ENCODE measurements at places on chromosomes 16 and 17.

GRCh38 chr16:12317121-12317810 is 340.7 kb downstream of the SNX29 start:
- DNase-seq = no peak

DNA sequence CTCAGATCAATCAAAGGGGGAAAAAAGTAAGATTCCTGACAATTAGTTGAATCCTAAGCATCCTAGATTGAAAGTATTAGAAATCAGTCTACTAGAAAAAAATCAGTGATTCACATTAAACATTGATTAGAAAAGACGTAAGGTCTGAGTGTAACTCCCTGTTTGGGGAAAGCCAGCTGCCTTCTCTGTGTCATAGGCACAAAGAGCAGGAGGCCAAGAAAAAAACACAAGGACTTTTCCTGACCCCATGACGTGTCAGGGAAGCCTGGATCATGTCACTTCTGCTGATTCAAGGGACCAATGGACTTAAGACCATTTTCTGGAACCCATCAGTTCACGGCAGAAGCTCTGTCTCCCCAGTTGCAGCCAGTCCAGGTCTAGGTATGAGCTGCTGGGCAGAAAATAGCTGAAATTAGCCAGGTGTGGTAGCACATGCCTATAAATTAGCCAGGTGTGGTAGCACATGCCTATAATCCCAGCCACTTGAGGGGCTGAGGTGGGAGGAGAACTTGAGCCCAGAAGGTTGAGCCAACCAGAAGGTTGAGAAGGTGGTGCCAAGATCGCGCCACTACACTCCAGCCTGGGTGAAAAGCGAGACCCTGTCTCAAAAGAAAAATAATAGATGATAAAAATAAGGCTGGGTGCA is 35.9 kb downstream of the RANBP10 start:
- no peak for DNase-seq

DNA sequence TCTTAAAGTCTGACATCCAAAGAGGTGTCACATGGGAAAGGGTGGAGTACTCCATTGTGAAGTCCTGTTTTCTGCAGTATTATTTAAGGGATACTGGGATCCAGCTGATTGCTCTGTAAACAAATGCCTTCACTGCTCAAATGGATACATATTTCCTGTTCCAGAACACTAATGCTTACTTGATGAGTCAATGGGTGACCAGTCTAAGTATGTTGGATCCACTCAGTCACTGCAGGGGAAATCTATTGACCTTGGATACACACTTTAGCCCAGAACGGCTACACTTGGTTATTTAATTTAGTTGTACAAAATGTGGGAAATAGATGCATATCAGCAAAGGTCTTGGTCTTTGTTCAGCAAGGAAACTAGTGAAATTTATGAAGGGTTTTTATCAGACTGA is 261.4 kb downstream of the MAP2K4 start:
- DNase-seq = peak; percentile 63

GRCh38 chr17:31398381-31399311 is 7.2 kb downstream of the RAB11FIP4 start:
- DNase-seq = no peak

DNA sequence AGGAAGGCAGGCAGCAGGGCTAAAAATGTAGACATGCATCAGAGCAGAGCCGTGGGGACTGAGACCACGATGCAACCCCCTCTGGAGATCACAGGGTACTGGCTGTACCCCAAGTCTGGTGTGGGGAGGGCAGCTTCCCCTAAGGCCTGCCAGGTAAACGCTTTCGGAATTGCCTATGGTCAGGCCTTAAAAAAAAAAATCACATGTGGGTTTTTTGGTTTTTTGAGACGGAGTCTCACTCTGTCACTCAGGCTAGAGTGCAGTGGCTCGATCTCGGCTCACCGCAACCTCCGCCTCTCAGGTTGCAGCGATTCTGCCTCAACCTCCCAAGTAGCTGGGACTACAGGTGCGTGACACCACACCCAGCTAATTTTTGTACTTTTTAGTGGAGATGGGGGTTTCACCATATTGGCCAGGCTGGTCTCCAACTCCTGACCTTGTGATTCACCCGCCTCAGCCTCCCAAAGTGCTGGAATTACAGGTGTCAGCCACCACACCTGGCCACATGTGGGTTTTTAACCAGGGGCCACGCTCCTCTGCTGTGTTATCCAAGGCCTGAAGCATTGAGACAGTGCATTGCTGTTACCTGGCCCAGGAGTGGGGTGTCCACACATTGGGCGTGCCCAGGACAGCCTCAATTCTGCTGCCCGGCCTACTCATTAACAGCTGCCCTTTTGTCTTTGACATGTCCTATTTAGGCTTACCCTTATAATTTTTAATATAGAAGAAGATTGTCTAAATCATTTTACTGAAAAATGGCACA is 50.4 kb downstream of the LITAF start:
- no peak for DNase-seq

DNA sequence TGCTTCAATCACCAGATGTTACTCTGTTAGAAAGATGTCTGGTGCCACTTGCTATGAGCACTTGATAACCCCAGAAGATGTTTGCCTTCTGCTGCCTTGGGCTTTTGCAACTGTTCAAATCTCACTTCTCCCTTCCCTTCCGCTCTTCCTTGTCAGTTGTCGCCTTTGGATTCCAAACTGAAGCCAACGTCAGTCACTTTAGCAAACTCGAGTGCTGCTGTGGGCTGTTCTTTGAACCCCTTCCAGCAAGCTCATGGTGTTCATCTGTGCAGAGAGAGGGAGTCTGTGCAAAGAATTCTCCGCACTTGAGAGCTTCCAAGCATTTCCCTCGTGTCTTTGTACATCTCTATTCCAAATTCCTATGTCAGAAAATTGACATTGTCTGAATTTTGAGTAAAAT is 879.4 kb downstream of the CDH11 start:
- no peak for DNase-seq

- DNase-seq = no peak
Observed at GRCh38 chr17:12644623-12645022, 21.1 kb upstream of the MYOCD start.

GRCh38 chr16:55508941-55509931 is at the start of gene LPCAT2:
Gene LPCAT2, plus strand, starts transcription at chr16:55509072. Its CDS starts 110 bp downstream, at chr16:55509182.
- DNase-seq = peak; percentile 54

GRCh38 chr16:89917773-89918452 is 749 bp upstream of the MC1R start:
- peak; percentile 61 for DNase-seq

DNA sequence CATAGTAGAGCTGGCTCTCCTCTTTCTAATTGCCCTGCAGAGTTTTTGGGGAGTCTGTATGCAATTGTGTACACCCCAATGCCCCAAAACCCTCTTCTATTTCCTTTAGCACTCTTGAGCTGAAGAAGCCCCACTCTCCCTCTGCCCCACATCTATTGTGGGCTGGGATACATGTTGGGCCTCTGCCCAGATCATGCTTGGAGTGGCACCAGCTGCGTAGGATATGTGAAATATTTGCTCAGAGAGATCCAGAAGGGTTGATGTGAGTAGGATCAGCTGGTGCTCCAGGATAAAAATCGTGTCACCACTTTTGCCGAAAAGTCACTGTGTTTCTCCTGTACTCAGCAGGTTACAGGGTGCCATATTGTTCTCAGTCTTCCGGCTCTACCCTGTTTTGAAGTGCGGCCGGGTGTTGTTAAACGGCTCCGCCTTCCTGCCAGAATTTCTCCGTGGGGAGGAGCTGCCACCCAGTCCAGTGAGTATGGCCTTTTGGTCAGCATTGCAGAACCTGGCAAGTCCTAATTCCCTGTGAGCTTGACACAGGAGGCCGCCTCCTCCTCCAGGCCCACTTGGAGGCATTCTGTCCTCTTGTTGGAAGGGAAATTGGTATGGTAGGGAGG is 664.5 kb downstream of the WWOX start:
- no peak for DNase-seq

- DNase-seq = no peak
Observed at GRCh38 chr16:23074423-23074822, 74.8 kb downstream of the USP31 start.

DNA sequence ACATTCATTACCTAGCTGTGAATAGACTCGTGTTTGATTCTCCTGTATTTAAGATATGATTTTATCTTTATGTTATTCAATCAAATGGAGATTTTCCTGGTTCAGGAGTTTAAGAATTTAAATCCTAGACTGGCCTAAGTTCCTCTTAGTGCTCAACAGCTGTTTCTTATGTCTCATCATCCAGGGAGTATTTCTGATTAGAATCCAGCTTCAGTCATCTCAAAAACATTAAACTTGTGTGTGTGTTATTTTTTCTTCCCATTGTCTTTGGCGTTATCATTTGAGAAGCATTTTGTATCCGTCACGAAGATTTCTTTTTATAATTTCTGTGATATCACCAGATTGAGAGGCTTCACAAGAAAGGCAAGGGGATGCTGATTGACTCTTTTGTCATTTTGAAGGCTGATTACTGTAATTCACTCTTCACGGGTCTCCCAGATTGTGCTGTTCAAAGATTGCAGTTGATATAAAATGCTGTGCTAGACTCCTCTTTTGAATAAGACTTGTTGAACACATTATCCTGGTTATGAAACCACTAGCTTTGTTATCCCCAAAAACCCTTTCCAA is 204.8 kb downstream of the CDH8 start:
- no peak for DNase-seq

DNA sequence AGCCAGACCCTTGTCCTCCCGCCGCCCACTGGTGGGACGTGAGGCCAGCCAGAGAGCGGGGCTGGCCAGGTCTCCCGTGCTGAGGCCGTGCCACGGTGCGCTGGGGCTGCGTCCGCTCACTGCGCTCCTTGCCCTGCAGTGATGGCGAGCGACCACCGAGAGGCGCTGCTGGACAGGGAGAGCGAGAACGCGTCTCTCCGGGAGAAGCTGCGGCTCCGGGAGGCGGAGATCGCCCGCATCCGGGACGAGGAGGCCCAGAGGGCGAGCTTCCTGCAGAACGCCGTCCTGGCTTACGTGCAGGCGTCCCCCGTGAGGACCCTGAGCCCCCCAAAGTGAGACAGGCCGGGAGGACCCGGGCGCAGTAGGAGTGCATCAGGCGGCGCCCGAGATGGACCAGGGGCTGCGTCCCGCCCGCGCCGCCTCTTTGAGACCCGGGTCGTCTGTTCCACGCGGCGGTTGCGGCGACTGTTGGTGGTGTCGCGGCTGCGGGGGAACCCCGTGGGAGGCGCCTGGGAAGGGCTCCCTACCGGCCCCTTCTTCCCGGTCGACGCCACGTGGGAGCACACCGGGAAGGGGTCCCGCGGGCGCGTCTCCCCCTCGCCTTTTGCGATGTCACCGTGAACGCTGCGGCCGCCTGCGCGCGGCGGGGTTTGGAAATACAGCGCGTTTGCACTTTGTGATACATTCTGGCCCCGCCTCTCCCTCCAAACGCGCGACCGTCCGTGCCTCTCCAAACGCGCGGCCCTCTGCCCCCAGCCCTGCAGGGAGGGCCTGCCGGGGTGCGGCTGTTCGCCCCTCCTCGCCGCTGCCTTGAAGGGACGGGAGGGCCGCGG is 792 bp upstream of the RAC3 start:
- DNase-seq = no peak

GRCh38 chr16:24906901-24907300 is 61.1 kb downstream of the SLC5A11 start:
- DNase-seq = no peak

GRCh38 chr17:50544516-50544915 is 2.5 kb upstream of the SPATA20 start:
- DNase-seq = no peak

DNA sequence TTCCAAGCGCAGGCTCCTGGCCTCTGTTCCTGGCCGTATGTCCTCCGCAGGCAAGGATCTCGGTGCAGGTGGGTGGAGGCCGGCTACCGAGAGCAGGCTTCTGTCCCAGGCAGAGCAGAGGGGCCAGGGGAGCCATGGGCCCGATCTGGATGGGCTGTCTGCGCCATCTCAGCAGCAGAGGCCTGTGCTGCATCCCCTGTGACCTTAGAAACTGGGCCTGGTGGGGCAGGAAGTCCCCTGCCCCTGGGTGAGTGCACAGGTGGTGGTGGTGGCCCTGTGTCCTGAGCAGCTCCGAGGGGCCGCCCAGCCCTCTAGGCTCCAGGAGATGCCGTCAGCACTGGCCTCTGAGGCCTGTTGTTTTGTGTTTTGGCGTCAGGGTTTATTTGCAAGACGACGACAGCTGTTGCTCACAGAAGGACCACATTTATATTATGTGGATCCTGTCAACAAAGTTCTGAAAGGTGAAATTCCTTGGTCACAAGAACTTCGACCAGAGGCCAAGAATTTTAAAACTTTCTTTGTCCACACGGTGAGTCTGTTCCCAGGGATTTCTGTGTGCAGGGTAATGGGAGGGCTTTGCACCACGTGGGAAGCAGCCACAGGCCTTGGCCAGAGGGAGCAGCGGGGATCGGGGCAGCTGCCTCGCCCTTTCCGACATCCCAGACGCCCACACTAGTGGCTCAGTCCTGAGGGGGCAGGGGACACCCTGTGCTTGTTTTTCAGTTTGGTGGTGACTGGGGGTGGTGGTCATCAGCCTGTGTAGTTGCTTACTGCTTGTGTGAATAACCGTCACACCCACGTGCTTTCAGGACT is 59.1 kb downstream of the PDPK1 start:
- no peak for DNase-seq

GRCh38 chr16:68715471-68715870 is 21.6 kb upstream of the CDH1 start:
- DNase-seq = no peak

DNA sequence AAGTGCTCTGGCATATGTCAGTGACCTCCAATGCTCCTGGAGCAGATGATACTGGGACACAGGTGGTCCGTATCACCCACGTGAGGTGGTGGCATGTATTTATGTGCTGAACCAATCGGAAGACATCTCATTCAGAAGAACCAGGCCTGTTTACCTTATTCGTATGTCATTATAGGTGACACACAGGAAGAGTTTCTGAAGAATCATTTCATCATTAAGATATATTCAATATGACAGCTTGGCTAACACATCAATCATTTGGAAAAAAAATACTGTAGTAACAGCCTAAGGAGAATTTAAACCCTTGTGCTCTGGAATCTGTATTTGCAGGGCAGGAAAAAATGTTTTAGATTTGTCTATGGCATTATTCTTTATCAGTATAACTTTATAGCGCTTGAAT is 44.6 kb downstream of the RBFOX1 start:
- DNase-seq = no peak

- DNase-seq = no peak
Observed at GRCh38 chr16:47511882-47512281, 50.8 kb downstream of the PHKB start.

DNA sequence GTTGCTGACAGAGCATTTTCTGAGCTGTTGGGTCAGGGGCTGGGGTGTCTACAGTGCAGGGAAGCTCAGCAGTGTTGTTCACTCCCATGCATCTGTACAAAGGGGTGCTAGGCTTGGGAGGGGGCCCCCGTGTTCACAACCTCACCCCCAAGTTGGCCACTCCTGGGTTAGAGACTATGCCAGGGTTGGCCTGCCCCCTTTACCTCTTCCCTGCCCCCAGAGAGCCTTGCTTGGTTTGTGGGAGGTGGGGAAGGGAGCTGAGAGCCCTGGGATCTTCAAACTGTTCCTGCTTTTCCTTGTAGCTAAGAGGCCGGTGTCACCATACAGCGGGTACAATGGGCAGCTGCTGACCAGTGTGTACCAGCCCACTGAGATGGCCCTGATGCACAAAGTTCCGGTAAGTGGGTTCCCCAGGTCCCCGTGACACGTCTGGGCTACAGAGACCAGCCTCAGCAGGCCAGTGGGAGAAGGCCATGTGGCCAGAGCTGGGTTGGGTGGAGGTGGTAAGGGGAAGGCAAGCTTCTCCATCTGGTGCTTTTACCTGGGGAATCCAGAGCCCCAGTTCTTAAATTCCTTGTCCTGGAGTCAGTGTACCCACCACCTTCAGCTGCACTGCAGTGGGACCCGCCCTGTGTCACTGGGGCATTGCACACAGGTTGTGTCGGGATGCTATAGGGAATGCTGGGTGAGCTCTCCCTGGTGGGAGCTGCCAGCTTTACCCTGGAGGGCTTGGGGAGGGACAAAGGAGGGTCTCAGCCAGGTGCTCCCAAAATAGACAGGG is 11.8 kb downstream of the GPRC5C start:
- no peak for DNase-seq

Data from HS-5 (cell line).